ENCODE measurements at places on chromosomes 11 and 22.

DNA sequence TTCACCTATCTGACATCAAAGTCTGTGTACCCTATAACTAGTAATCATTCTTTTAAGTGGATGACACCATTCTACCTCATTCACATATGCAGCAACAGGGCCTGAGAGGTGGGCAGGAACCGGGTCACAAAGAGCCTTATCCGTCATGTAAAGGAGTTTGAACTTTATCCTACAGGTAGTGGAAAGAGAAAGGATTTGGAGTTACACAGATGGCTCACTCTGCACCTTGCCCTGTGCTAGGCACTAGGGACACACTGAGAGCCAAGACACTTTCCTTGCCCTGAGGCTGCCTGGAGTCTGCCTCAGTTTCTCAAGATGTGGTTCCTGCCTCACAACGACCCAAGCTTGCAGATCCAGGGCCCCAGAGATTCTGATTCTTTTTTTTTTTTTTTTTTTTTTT lies 14.3 kb upstream of the ACER3 start:
- DNase-seq: no peak

DNA sequence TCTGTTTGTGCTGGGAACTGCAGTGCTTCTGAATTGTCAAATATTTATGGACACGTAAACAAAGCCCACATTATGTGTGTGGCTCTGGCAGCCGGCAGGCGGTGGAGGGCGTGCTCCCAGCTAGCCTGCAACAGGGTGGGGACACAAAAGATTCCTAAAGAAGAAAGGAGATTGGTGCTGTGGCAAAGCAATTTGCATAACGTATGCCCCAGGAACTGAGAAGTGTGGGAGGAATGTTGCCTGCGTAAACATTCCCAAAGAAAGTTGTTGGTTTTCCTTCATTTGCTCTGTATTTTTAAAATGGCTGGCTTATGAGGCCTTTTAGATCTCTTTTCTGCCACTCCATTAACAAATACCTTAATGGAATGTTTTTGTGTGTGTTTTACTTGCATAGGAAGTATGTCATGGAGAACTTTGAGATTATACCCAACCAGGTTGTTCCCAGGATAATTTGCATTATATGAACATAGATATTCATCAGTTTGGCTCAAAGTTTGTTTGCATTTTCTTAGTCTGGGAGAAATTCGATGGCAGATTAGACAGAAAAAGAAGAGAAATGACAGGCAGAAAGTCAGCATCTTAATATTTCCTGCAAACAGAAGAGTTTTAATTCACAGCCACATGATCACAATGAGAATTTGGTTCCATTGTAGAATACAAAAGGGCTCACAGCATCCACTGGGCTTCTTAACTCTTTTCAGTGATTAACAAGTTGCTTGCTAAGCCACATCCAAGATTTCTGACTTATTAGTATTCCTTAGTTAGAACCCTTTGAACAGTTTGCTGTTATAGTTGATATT lies 41.8 kb upstream of the DLAT start:
- DNase-seq: no peak

- no peak for DNase-seq
These were observed 14.6 kb upstream of the SYT13 start for GRCh38 chr11:45300715-45301114.

DNA sequence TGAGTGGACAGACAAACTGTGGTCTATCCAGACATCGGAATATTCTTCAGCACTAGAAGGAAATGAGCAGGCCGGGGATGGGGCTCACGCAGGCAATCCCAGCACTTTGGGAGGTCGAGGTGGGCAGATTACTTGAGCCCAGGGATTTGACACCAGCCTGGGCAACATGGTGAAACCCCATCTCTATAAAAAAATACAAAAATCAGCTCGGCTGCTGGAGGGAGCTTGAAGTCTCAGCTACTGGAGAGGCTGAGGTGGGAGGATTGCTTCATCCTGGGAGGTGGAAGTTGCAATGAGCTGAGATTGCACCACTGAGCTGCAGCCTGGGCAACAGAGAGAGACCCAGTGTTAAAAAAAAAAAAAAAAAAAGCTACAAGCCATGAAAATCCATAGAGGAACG lies 8.0 kb upstream of the CTSD start:
- no peak for DNase-seq

GRCh38 chr11:61507962-61508861 lies at the start of gene LRRC10B:
Gene LRRC10B (plus strand): TSS chr11:61508749. CDS start chr11:61508999, 250 bp downstream.
- DNase-seq: no peak

GRCh38 chr11:115682101-115682500 lies 177.9 kb upstream of the CADM1 start:
- DNase-seq: no peak

DNA sequence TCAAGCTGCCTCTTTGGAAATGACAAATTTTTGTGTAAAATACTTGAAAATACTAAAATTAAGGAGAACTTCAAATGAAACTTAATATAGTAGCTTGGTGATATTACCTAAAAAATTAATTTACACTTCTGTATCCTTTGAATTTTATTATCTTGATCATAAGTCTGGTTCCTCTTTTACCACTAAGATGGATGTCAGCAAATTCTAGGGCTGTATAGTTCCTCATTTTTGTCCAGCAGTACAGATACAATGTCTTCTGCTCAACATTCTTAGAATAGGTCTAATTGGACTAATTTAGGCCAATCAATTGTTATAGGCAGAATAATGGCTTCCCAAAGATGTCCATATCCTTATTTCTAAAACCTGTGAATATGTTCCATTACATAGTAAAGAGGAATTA lies 1298.0 kb upstream of the RAG2 start:
- no peak for DNase-seq

GRCh38 chr22:50202130-50202666 lies 1.4 kb downstream of the SELENOO start:
- no peak for DNase-seq

- DNase-seq: no peak
These were observed 312.2 kb downstream of the BRD1 start for GRCh38 chr22:49515475-49515874.

- no peak for DNase-seq
These were observed 141.1 kb downstream of the RCN1 start for GRCh38 chr11:32231909-32232493.

GRCh38 chr11:19374151-19374569 lies 133.4 kb upstream of the E2F8 start:
- DNase-seq: no peak

GRCh38 chr11:96162816-96163499 lies 180.0 kb downstream of the MAML2 start:
- DNase-seq: no peak

- no peak for DNase-seq
These were observed 10.2 kb downstream of the BARX2 start for GRCh38 chr11:129385801-129386200.

DNA sequence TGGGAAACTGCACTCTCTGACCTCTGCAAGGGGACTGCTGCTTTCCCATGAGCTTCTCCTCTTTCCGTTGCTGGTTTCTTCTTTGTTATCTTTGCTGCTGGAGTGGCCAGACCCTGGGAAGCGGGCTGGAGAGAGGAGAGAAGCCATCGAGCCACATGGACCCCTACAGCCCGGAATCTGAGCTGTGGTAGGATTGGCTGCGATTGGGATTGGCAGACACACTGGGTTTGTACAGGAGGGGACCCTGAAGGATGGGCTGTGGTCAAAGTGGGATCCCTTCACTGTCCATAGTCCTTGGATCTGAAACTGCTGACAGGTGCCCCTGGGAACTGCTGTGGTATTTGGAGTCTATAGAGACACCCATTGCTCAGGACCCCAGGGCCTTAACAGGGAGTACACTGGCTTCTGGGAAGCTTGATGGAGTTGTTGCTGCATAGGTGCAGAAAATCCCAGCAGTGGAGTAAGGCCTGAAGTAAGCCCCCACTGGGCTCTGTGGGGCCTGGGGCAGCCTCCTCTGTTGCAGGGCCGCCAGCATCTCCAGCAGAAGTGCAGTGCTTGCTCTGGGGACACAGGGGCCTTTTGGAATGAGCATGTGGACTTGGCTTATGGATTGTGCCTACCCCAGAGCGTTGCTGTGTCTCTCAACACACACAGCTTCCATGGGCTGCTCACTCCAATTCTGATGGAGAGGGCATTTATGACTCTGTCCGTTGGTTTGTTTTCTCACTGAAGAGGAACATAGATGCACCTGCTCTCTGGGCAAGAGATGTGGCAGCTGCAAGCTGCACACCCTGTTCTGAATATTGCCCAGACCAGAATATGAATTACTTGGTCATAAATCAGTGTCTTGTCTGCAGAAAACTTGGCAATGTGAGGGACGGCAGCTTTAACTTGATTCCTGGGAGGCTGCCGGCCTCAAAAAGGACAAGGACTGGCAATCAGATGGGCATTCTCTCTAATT lies 32.0 kb downstream of the BCR start:
- DNase-seq: no peak

DNA sequence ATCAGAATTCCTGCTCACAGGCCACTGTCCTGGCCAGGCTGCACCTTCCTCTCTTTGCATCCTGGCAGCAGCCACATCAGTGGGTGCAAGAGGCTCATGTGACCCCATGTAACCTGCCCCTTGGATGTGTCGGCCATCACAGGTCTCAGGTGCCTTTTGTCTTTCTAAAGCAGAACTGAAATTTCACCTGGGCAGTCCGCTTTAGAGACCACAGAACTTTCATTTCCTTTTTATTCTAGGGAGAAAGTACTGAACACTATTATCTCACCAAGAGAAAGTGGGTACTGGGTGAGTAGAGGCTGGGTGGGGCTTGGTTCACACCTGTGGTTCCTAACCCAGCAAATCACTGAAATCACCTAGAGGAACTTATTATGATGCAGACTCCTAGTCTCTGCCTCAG lies 51.7 kb upstream of the NUP160 start:
- no peak for DNase-seq

DNA sequence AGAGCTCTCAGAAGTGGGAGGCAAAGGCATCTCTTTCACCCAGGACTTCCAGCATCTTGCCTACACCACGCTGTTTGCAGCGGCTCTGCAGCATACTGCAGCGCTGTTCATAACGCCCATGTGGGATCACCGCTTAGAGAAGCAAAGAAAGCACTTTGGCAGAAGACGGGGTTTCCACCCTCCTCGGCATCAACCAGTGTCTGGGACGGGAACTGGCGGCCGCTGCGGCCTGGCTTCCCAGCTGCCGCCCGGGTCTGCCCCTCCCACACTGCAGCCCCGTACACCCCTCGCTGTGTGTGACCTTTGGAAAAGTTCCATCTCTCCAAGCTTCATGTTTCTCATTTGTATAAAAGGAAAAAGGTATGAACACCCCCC lies 545 bp upstream of the TIRAP start:
- DNase-seq: peak; percentile 9

DNA sequence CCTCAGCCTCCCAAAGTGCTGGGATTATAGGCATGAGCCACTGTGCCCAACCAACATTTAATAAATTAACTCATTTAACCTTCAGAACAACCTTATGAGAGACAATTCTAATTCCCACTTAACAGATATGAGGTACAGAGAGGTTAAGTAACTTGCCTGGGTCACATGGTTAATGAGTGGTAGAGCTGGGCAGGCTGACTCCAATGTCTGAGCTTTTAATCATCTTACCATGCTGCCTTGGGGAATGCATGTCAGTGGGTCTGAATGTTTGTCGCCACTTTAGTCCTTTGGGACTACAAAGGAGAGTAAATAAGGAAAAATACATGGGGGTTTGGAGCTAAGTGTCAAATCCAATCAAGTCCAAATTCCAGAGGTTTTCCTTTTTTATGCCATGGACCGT lies 11.2 kb upstream of the PIK3C2A start:
- DNase-seq: no peak

DNA sequence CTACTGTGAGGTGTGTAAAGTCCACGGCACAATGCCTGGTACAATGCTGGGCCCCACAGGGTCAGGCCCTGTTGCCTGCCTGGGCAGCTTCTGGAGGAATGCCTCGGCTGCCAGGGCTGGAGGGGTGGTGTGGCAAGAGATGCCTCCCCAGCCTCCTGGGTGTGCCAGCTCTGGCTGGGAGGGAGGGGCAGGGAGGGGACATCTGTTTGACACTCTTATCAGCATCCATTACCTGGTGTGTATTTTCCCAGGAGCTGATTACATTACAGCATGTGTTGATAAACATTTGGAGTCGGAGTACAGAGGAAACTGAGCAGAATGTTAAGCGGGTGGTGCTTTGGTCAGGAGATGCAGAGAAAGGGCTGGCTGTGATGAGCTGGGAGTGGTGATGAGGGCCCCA lies 11.0 kb upstream of the NECTIN1 start:
- DNase-seq: no peak

DNA sequence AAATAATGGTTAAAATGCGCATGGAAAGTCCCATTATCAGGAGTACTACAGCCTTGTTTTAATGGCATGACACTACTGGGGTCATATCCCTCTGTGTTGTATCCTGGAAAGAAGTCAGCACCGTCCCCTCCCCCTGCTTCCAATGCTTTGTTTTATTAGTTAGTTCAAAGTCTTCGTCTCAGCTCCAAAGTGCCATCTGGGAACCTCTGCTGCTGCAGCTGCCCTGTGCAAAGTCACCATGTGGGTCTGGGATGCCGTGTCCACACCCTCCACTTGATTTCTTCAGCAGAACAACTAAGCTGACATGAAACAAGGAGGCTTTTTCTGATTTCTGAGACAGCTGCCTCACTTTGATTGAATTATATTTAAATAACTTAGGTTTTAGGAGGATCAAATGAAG lies 29.5 kb upstream of the NCAM1 start:
- no peak for DNase-seq
